ENCODE measurements at places on chromosomes 13 and 19. TPM values are rescaled to one million over a fixed set of nuclear protein-coding genes. Genes with fewer than 3 reads are reported as not detected.

Gene CADM4
- 1.2 TPM for total RNA-seq

Gene AMH
- 0.66 TPM for total RNA-seq

Gene KLK15
- not detected for total RNA-seq

Gene CCDC169
- 4.5 TPM for total RNA-seq

Data from uterine smooth muscle cell (primary cell).